CD8-positive, alpha-beta memory T cell (primary cell): ENCODE measurements at places on chromosomes 16 and 17. TPM values are rescaled to one million over a fixed set of nuclear protein-coding genes. Genes with fewer than 3 reads are reported as not detected.

- no peaks in the 10 kb centered on the region for H3K36me3 ChIP-seq
- no peak overlapping the region for H3K27ac ChIP-seq
- no peaks in the 10 kb centered on the region for H3K4me1 ChIP-seq
- no peak for DNase-seq
These were observed 319.6 kb upstream of the CDH11 start for GRCh38 chr16:65441501-65441900.

DNA sequence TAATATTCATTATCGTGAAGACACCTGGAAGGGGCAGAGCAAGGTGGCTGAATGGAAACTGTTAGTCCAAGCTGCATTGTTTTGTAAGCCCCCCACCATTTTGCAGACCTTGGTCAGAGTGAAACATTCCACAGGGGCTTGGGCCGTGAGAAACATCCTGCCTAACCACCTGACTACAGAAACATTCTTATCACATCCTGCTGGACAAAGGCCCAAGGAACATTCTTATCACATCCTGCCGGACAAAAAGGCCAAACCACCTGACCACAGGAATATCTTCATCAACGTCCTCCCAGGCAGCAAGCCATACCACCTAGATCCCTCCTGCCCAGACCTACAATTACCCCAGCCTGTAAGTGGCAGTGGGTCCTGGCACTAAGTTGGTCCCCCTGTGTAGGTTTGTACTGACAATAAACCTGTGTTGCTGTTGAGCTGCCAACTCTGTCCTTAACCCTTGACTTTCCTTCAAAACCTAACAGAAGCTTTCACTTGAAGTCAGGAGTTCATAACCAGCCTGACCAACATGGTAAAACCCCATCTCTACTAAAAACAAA lies 19.6 kb downstream of the ATF7IP2 start:
- no peak for DNase-seq
- no peaks in the 10 kb centered on the region for H3K36me3 ChIP-seq
- H3K27ac ChIP-seq: no peak overlapping the region
- H3K27me3 ChIP-seq: no peaks in the 10 kb centered on the region

DNA sequence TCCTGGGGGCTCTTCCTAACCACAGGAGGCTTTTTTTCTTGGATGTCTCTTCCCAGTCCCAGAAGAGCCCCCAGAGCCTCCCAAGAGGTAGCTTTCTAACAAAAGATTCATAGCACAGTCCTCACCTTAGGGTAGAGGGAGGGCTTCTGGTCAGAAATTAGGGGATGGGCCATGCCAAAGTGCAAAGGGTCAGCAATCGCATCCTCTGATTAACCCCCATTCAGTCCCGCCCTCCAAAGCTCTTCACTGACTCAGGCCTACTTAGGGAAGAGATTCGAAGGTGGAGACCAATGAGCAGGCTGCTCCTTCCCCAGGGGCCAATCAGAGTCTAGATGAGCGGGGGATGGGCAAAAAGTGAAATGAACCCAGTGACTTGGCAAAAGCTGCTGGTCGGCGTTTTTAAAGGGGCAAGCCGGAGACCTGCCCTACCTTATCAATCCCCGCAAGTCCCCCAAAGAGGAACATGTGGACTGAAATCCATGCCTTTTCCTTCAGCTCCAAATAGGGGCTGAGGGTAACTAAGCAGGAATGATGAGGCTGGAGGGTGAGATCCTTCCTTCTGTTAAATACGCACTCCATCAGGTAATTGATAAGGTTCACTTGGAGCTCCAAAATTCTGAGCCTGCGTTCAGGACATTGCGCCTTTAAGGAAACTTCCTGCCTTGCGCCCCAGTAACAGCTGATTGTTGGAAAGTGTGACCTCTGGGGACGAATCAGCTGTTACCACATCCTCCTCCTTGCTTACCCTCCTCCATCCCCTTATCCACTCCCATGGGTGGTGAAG lies 6.9 kb upstream of the TLCD2 start:
- no peaks in the 10 kb centered on the region for H3K36me3 ChIP-seq
- peak overlapping the region; percentile 89 for H3K27ac ChIP-seq
- no peaks in the 10 kb centered on the region for H3K27me3 ChIP-seq
- peak; percentile 83 for DNase-seq

- DNase-seq: no peak
- no peaks in the 10 kb centered on the region for H3K4me1 ChIP-seq
- H3K27me3 ChIP-seq: no peaks in the 10 kb centered on the region
- no peak overlapping the region for H3K4me3 ChIP-seq
- H3K27ac ChIP-seq: no peak overlapping the region
These were observed 17.5 kb downstream of the OTOP3 start for GRCh38 chr17:74953134-74953687.

DNA sequence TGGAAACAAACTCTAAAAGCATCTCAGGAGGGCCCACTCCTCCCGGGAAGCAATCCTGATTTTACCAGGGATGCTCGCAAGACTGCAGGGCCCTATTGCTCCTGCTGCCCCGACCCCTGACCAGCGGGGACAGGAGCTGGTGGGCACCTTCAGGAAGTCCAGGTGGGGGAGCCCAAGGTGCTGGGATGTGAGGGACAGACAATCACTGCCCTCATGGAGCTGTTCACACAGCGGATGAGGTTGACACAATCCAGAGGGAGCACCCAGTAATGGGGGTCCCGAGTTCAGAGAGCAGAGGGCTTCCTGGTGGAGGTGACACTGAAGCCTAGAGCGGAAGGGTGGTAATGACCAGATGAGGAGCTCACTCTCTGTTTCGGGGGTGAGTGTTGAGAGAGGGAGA lies 126.2 kb downstream of the FOXL1 start:
- no peak overlapping the region for H3K27ac ChIP-seq
- H3K4me3 ChIP-seq: no peak overlapping the region
- no peaks in the 10 kb centered on the region for H3K4me1 ChIP-seq

- H3K36me3 ChIP-seq: no peaks in the 10 kb centered on the region
- DNase-seq: no peak
- H3K27me3 ChIP-seq: no peaks in the 10 kb centered on the region
- no peaks in the 10 kb centered on the region for H3K4me1 ChIP-seq
These were observed 89.3 kb upstream of the CIBAR2 start for GRCh38 chr16:85201574-85201973.

- no peak for DNase-seq
- H3K36me3 ChIP-seq: no peaks in the 10 kb centered on the region
- no peak overlapping the region for H3K27ac ChIP-seq
- no peaks in the 10 kb centered on the region for H3K27me3 ChIP-seq
- H3K4me1 ChIP-seq: no peaks in the 10 kb centered on the region
- no peak overlapping the region for H3K4me3 ChIP-seq
These were observed 1884.8 kb downstream of the TP53TG3F start for GRCh38 chr16:35344012-35344762.

DNA sequence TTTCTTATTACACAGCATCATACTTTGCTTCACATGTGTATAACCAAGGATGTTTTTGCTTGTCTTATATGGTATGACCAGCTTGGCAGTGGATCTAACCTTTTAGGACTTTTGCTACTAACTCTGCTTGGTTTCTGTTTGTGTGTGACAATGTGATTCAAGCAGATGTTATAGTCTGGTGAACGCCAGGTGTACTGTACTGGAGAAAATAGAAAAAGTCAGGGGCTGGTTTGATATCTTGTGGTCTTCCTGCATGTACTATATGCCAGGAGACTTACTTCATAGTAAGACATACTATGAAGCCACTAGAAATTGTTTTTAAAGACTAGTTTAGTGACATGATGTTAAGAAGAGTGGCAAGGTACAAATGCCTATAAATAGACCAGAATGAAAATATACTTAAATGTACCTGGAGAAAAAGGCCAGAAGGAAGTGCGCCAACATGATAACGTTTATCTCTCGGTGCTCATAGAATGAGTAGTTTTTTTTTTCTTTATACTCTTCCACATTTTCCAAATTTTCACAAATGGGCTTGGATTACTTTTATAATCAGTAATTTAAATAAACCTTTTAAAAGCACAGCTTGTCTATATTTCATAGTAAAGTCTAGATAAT lies 112.3 kb downstream of the PRKCA start:
- no peaks in the 10 kb centered on the region for H3K27me3 ChIP-seq
- no peak overlapping the region for H3K4me3 ChIP-seq
- H3K4me1 ChIP-seq: peaks cover 41% of the 10 kb centered on the region
- H3K27ac ChIP-seq: no peak overlapping the region
- DNase-seq: no peak

- no peak overlapping the region for H3K27ac ChIP-seq
- no peak overlapping the region for H3K4me3 ChIP-seq
- H3K4me1 ChIP-seq: no peaks in the 10 kb centered on the region
- DNase-seq: no peak
- no peaks in the 10 kb centered on the region for H3K27me3 ChIP-seq
- no peaks in the 10 kb centered on the region for H3K36me3 ChIP-seq
These were observed 86.4 kb downstream of the MRM1 start for GRCh38 chr17:36687736-36688135.

DNA sequence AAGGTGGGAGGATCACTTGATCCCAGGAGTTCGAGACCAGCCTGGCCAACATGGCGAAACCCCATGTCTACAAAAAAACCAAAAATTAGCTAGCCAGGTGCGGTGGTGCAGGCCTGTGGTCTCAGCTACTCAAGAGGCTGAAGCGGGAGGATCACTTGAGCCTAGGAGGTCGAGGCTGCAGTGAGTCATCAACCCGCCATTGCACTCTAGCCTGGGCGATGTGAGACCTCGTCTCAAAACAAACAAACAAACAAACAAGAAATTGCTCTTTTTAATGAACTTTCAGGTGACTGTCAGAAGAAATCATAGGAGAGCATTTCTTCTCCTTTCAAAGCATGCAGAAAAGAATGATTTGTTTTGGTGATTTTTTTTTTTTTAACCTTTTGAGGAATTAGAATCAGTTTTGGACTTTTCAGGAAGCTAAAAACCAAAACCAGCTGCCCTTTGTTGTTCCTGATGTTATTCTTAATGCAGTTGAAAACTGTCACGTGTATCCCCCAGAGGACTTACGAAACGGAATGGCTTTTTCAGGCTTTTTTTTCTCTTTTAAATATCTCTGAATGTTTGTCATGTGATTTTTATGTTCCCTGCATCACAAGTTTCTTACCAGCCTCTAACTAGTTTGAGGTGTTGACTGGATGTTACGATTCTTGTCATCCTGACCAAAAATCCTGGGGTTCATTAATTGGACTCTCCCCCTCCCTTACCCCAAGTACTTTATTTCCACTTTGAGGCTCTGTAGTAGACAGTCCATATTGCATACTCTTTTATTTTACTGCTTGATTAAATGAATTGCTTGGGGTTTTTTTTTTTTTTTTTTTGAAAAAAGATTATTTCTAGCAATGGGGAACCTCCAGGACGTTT lies 34.1 kb downstream of the SNX29 start:
- no peak for DNase-seq
- H3K4me1 ChIP-seq: peaks cover 11% of the 10 kb centered on the region
- no peaks in the 10 kb centered on the region for H3K36me3 ChIP-seq
- no peak overlapping the region for H3K27ac ChIP-seq
- no peak overlapping the region for H3K4me3 ChIP-seq

DNA sequence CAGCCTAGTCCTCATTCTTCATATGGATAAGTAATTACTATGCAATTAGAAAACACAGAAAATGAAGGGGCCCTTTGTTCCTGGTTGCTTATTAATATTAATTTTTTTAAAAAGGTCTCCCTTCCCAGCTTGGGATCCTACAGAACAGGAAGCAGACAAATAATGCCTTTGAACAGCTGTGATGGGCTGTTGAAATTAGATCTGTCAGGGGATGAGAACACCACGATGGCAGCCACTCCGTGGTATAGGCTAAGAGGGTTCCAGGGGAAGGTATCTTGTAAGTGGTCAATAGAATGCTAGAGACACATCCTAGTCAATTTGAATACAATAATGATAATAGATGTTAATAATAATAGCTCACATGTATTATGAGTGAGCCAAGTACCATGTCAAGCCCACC lies 83.1 kb downstream of the CCDC182 start:
- no peaks in the 10 kb centered on the region for H3K36me3 ChIP-seq
- no peak for DNase-seq
- no peak overlapping the region for H3K4me3 ChIP-seq
- H3K4me1 ChIP-seq: no peaks in the 10 kb centered on the region

- H3K27ac ChIP-seq: no peak overlapping the region
- no peak for DNase-seq
- H3K36me3 ChIP-seq: no peaks in the 10 kb centered on the region
- H3K4me1 ChIP-seq: no peaks in the 10 kb centered on the region
- no peaks in the 10 kb centered on the region for H3K27me3 ChIP-seq
These were observed 603.0 kb upstream of the CDH8 start for GRCh38 chr16:62638964-62639870.

EVPLL gene
- not detected for polyA plus RNA-seq

GRCh38 chr17:57136355-57136754 lies 51.3 kb downstream of the AKAP1 start:
- DNase-seq: no peak
- H3K4me1 ChIP-seq: no peaks in the 10 kb centered on the region
- no peak overlapping the region for H3K4me3 ChIP-seq
- H3K27me3 ChIP-seq: no peaks in the 10 kb centered on the region

GRCh38 chr17:13230350-13231264 lies 212.8 kb upstream of the ELAC2 start:
- DNase-seq: no peak
- H3K4me3 ChIP-seq: no peak overlapping the region
- no peaks in the 10 kb centered on the region for H3K4me1 ChIP-seq
- no peak overlapping the region for H3K27ac ChIP-seq

GRCh38 chr17:79690466-79690865 lies 40.3 kb upstream of the ENPP7 start:
- H3K27ac ChIP-seq: no peak overlapping the region
- H3K4me3 ChIP-seq: no peak overlapping the region
- DNase-seq: no peak
- no peaks in the 10 kb centered on the region for H3K4me1 ChIP-seq
- peaks cover 3% of the 10 kb centered on the region for H3K27me3 ChIP-seq
